ENCODE measurements at places on chromosomes 16 and 17.

DNA sequence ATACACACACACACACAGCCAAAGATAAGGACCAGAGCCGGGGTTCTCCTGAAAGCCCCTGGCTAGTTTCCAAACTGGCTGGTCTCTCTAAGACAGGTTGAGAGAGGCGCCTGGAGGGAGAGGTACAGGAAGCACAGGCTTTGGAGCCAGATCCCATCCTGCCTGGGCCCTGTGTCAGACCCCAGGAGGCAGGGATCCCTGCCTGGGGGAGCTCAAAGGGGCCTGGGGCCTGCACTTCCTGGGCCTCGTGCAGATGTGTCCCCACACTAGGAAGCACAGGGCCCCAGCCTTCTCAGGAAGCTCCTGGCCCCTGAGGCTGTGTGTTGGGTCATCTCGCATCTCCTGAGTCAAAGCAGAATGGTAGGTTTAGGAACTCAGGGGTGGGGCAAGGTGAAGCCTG lies 16.0 kb downstream of the SLC5A10 start:
- no peak for DNase-seq

DNA sequence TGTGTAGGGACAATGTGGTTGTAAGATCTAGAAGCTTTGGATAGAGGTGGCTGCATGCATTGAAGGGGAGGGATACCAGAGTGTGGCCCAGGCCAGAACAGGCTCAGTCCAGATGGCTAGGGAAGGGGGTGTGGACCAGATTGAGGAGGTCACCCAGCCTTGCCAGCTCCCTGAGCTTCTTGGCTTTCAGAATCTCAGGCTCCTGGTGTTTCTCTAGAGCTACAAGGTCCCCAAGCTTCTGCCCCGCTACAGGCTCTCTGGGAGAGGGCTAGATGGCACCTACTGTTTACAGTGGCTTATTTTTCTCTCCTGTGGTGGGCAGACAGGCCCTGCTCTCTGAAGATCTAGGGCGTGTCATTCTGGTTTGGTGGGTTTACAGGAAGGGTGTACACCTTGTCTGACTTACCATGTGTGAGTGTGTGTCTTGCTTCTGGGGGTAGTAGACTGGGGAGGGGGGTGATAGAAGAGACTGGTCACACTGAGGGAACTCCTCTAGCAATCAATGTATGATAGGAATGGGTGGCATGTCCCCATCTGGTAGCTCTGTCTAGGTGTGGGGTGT lies 1.1 kb downstream of the RARA start:
- no peak for DNase-seq

DNA sequence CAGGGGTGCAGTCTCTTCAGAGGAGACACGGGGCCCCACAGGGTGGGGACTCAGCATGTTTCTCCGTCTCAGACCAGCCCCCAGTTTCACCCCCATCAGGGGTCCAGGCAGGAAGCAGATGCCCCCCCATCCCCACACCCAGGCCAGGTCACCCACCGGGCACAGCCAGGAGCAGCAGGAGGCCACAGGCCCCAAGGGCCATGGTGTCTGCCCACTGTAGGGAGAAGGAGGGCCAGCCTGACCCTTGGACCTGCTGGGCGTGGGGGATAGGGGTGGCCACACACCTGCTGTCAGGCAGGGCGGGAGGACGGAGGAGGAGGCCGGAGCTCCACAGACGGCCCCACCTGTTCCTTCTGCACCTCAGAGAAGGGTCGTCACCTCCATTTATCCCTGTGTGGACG lies at the start of gene TPSG1:
Gene TPSG1 (minus strand): TSS at position 218 of the 401 bp plus-strand sequence. CDS start 16 bp downstream, at position 202.
- no peak for DNase-seq

GRCh38 chr16:11136600-11136999 lies 119.4 kb downstream of the SOCS1 start:
- peak; percentile 20 for DNase-seq

GRCh38 chr16:54484700-54485099 lies 198.1 kb upstream of the IRX3 start:
- DNase-seq = no peak

- no peak for DNase-seq
Observed at GRCh38 chr16:53094013-53094630, 39.3 kb downstream of the CHD9 start.

- DNase-seq = peak; percentile 85
Observed at GRCh38 chr17:40168262-40168832, 8.9 kb upstream of the RAPGEFL1 start.

GRCh38 chr17:35432176-35433074 lies at the start of gene SLFN12:
Gene SLFN12 (minus strand): TSS chr17:35432500. CDS start chr17:35423028, 9,472 bp downstream.
- peak; percentile 98 for DNase-seq

GRCh38 chr16:46747777-46748651 lies at the start of gene MYLK3:
Gene MYLK3 (minus strand): TSS chr16:46748344. CDS start chr16:46748193, 151 bp downstream.
- no peak for DNase-seq

DNA sequence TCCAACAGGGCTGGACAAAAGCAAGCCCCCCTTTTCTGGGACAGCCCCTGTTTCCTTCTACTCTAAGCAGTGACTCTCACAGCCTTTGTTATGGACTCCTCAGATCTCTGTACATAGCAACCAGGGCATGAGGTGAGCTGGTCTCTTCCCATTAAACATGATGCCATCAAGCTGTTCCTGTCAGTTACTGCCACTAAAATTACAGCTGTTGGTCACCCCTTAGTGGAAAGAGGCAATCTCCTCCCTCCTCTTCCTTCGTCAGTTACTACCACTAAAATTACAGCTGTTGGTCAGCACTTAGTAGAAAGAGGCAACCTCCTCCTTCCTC lies 95.2 kb upstream of the SMIM36 start:
- no peak for DNase-seq

DNA sequence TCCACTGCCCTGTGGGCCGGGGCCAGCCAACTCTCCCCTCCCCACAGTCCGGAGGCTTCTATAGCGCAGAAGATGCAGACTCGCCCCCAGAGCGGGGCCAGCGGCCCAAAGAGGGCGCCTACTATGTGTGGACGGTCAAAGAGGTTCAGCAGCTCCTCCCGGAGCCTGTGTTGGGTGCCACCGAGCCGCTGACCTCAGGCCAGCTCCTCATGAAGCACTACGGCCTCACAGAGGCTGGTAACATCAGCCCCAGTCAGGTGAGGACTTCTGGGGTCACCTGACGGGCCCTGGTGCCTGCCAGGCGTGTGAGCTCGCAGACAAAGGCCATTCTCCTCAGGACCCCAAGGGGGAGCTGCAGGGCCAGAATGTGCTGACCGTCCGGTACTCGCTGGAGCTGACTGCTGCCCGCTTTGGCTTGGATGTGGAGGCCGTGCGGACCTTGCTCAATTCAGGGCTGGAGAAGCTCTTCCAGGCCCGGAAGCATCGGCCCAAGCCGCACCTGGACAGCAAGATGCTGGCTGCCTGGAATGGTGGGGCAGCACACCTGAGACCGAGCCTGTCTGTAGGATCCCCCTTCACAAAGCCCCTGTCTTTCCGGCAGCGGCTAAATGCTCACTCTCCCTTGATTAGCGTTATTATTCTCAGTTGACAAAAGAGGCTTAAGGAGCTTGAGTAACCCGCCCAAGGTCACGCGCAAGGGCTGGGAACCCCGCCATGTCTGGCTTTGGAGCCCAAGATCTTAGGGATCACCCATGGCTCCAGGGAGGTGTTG lies 3.9 kb downstream of the SPATA20 start:
- DNase-seq = peak; percentile 92

Measured in fibroblast of the aortic adventitia (primary cell).